ENCODE measurements at places on chromosomes 4 and X.

GRCh38 chr4:168769416-168769815, 240.6 kb downstream of the CBR4 start:
- peak; percentile 62 for DNase-seq

GRCh38 chrX:10062980-10063379, 93.8 kb upstream of the CLCN4 start:
- no peak for DNase-seq

- DNase-seq: peak; percentile 64
Measured at GRCh38 chr4:17164666-17165065, 266.2 kb upstream of the LDB2 start.

DNA sequence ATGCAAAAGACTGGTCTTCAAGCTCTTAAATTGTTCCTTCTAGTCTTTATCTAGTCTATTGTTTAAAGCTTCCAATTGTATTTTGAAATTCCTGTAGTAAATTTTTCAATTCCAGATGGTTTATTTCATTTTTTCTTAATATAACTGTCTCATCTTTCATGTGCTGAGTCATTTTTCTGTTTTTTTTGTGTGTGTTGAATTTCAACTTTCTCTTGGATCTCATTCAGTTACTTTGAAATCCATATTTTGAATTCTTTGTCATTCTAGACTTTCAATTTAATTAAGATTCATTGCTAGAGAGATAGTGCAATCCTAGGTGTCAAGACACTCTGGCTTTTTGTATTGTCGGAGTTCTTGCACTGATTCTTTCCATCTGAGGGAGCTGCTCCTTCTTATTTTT, 128.0 kb upstream of the PRKG2 start:
- DNase-seq: no peak

- DNase-seq: no peak
Measured at GRCh38 chrX:68853665-68854251, 24.9 kb downstream of the EFNB1 start.

DNA sequence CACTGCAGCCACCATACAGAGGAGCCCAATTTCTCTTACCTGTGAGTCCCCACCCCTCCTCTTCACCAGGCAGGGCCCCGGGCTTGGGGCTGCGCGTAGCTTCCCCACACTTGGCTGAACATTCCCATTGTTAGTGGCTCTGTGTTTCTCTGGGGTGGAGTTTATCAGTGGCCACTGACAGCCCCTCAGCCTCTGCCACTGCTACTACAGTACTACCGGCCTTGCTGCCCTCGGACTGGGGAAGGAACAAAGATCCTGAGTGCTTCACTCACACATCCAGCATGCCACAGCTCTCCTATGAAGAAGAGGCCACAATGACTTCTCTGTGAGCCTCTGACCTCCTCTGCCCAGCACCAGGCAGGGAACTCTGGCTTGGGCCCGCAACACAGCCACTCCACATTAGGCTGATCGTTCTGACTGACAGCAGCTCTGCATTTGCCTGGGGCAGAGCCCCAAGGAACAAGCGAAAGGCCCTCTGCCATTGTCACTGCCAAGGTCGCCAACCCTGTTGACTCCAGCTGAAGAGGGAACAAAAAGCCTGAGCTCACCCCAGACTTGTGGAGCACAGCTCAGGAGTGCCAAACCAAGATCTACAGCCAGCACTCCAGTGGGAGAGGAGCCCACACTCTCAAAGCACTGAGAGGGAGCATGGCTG, 24.0 kb downstream of the ABCB7 start:
- no peak for DNase-seq

- peak; percentile 2 for DNase-seq
Measured at GRCh38 chr4:101439926-101440325, 92.6 kb upstream of the PPP3CA start.

DNA sequence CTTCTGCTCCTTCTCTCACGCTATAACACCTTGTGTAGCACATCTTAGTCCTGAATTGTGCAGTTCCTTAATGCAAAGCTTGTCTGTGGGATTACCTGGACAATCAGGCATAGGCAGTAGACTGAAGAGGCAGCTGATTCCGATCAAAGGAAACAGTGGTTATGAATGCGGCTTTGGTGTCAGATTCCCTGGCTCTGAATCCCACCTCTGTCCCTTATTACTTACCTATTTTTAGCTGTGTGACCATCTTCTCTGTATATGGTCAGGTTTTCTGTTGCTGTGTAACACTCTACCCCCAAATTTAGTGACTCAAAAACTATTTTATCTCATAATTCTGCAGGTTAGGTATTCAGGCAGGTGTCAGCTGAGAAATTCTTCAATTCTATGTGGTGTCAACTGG, 3.2 kb downstream of the ZBTB49 start:
- no peak for DNase-seq

GRCh38 chr4:146513548-146513947, 8.2 kb downstream of the SLC10A7 start:
- no peak for DNase-seq

- no peak for DNase-seq
Measured at GRCh38 chr4:72442715-72443114, 126.3 kb downstream of the ADAMTS3 start.

GRCh38 chrX:138745196-138745595, 33.7 kb upstream of the FGF13 start:
- peak; percentile 46 for DNase-seq

- DNase-seq: no peak
Measured at GRCh38 chrX:13014111-13015096, 30.0 kb downstream of the FAM9C start.

GRCh38 chrX:10239611-10240064, 82.9 kb downstream of the CLCN4 start:
- DNase-seq: peak; percentile 86

DNA sequence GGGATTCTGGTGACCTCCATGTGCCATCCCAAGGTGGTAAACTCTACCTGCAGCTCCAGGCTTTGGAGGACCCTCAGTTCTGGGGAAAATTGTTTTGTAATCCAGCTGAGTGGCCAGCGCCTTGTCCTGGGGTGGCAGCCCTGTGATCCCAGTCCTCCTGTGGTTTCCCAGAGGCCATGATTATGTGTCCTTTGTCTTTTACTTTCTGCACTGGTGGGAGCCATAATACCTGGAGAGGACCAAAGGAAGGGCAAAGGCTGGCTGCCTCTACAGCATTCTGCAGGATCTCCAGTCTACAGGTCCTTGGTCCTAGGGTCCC, 64.0 kb downstream of the NBDY start:
- DNase-seq: no peak

DNA sequence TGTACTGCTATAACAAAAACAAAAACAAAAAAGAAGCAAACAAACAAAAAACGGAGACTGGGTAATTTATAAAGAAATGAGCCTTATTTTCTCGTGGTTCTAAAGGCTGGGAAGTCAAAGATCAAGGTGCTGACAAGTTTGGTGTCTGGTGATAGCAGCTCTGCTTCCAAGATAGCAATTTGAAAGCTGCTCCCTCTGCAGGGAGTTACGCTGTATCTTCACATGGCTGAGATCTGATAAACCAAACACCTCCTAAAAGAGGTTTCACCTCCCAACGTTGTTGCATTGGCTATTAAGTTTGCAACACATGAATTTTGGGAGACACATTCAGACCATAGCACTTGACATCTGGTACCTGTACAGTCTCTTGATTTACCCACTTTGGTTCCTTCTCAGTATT, 854.2 kb downstream of the CENPC start:
- no peak for DNase-seq

DNA sequence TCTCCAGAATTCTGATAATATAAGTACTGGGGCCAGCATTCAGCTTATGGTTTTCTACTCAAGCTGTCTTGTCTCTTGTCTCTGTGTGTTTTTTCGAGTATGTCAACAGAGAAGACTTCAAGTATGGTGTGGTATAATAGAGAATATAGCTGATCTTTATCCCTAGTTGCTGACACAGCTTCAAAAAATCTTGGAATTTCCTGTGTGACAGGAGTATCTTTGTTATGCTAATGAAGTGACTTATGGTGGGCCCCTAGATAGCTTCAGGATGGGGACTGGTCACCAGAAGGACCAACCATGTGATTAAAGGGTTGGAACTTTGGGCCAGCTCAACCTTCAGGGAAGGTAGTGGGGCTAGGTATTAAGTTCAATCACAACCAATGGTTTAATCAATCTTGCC, 2.9 kb downstream of the GPRASP3 start:
- no peak for DNase-seq

- DNase-seq: no peak
Measured at GRCh38 chr4:121428721-121429120, 47.9 kb upstream of the QRFPR start.

DNA sequence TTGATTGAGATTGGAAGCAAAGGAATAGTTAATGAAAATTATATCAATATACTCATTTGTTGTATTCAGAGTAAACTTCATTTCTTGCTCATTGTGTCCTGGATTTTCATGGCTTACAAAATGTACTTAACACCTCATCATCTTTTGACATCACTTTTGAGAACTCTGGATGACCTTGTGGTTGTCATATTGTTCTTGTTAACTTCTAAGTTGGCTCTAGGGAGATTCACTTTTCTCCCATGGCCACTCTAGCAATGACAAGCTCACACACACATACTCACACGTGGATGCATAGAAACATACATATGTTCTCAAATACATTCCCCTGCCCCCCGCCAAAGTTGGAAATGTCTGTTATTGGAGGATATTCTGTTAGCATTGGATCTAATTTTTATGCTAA, 15.3 kb downstream of the PHEX start:
- DNase-seq: no peak

GRCh38 chr4:27315625-27316024, 455.0 kb downstream of the STIM2 start:
- no peak for DNase-seq

DNA sequence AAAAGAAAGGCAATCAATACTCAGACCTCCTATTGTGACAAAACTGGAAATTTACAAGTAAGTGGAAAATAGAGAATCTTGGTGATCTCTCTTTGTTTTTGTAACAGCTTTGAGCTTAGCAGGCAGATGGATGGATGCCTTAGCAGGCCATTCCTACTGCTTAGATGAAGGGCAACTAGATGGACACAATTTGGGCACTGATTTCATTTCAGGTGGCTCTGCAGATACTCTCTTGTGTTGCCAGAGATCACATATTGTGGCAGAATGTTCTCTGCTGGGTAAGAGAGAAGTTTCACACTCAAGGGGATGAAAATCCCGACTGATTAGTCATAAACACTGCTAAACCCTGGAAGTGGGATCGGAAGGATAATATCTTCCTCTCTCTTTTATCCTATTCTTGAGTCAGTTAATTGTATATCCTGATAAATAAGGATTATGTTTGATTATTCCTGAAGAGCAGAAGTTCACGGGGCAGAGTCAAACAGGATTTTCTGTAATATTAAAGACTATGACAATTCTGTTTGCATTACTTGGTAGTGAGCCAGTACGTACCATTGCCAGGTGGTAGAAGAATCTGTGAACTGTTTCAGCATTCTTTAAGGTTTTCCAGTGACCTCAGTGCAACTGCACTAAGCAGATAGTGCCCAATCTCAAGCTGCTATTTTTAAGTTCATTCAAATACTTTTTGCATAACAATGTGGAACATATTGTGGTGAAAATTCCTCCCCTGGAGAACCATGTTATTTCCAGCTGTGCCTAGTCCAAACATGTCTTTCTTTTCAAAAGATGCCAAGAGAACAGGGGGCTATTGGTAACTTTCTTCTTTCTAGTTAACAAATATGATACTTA, 974.3 kb downstream of the FSTL5 start:
- peak; percentile 29 for DNase-seq

GRCh38 chr4:80073473-80074008, 512 bp upstream of the ANTXR2 start:
- no peak for DNase-seq

DNA sequence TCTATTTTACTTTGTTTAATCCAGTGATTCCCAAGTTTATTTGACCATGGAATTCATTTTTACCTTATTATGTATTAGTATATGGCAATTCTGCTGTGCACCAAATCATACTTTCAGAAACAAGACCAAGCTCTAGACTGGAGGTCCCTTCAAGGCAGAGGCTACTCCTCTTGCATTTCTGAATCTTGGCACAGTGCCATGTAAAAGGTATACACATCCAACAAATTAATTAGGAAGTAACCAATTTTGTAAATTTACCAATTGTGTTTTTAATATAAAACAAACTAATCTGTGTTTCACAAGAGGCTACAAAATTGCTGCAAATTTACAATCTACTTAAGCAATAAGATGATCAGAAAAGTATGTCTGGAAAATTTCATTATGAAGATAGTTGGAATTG, 712.2 kb upstream of the HS3ST1 start:
- no peak for DNase-seq

- no peak for DNase-seq
Measured at GRCh38 chr4:132498215-132498614, 650.9 kb upstream of the PCDH10 start.

GRCh38 chr4:182240161-182241130, 2.8 kb upstream of the TENM3 start:
- peak; percentile 89 for DNase-seq

DNA sequence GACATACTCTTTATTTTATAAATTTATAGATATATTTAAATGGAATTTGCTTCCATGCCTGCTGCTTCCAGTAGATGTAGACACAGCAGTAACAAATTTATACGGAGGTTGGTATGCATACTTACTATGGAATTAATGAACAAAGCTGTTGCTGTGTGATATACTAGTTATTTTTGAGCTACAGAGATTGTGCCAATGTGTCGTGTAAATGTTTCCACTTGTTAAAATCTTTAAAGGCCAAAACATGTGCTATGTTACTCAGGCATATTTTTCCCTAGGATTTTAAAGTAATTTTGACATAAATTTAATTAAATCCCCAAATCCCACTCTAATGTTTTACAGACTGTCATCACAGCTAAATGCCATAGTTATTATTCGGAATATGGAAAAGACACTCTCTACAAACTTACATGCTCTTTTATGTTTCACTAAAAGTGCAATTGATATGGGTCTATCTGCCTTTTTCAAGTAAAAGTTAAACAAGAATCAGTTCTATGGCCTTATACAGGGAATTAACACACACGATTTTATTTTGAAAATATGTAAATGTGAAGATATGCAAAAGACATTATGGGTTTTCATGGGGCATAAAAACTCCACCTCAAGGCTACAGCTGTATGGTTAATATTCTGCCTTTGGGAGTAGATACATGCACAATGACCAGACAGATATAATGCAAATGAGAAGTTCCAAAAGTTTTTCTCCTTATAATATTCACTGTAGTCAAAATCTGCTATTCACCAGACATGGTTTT, 256.8 kb downstream of the FSTL5 start:
- no peak for DNase-seq

GRCh38 chrX:110321670-110322069, 3.8 kb upstream of the AMMECR1 start:
- DNase-seq: no peak

DNA sequence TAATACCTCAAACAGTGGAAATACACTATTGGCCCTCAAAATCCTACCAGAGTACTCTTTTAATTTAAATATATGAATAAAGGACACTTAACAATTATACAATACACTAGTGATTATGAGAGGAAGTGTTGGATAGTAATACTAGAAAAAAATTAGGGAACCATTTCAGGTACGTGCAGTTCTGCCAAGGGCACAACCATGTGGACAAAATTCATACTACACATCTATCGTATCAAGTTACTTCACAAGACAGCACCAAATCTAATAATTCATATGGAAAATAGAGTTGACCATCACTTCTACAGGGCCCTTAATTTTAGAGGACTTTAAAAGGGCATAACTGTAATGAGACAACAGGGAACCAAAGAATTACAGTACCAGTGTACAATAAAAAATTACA, 69.2 kb upstream of the ZCCHC13 start:
- DNase-seq: no peak
